Dermis microvascular lymphatic vessel endothelial cell (primary cell): ENCODE measurements at places on chromosomes 16 and 17. TPM values are rescaled to one million over a fixed set of nuclear protein-coding genes. Genes with fewer than 3 reads are reported as not detected.

GRCh38 chr16:68909099-68909733, 65.9 kb downstream of the TANGO6 start:
- no peak for DNase-seq

DNA sequence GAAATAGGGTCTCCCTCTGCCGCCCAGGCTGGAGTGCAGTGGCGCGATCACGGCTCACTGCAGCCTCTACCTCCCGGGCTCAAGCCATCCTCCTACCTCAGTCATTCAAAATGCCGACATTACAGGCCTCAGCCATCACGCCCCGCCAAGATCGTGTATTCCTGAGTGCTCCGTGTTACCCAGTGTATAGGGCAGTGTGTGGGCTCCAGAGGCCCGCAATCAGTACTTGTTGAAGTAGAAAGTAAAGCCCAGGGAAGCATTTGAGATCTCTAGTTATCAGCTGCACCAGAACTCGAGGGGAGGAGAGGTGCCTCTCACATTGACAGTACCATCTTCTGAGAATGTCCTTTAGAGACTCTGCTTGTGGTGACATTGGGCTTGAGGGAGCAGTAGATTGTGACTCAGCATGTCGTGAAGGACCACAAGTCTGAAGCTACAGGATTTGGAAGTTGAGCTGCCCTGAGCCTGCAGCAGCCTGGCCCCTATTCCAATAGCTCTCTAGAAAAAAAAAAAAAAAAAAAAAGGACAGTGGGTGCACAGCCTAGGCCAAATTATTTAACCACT, 1.1 kb upstream of the PRPSAP1 start:
- DNase-seq: no peak

DNA sequence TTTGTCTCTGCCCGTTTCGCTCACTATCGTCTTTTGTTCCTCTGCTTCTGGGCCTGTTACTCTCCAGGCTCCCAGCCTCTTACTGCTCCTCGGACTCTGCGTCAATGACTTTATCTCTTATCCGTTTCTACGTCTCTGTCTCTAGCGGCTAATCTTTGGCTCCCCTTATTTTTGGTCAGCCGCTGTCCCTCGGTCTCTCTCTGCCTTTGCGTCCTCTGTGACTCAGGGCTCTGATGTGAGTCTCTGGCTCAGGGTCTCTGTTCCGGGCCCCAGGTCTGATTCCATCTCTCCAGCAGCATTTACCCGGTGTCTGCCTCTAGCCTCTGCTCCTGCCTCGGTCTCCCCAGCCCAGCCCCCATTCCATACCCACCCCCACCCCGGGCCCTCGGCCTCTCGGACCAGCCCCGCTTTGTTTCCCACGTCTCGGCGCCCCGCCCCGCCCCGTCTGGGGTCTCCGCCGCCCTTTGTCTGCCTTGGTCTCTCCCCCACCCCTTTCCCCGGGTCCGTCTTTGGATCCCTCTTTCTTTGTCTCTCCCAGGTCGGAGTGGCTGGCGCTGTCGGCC, 547 bp upstream of the ZNF48 start:
- DNase-seq: no peak

SLC6A2 gene
- total RNA-seq: under 0.01 TPM in 1 of 2 replicates, not detected in the other

RNF43 gene
- under 0.01 TPM in 1 of 2 replicates, not detected in the other for total RNA-seq
